ENCODE measurements at places on chromosomes 2 and 18.

GRCh38 chr2:109148117-109148746 is 19.2 kb downstream of the SH3RF3 start:
- DNase-seq: no peak

DNA sequence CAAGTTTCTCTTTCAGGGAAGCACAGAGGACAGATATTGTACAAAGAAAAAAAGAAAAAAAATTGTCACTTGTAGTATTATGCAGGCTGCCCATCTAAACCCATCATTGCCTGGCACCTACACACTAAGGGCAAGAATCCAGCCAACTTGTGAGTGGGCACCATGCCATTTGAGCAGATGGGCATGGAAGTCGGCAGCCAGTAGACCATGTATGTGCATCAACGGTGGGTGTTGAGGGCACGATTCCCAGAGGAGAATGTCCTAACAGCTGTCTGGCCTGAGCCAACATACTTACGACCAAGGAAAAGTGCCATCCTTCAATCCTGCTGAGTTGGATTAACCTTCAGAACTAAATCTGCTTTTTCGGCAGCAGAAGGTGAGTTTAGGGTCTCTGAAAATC is 63.9 kb downstream of the ARHGAP15 start:
- no peak for DNase-seq

DNA sequence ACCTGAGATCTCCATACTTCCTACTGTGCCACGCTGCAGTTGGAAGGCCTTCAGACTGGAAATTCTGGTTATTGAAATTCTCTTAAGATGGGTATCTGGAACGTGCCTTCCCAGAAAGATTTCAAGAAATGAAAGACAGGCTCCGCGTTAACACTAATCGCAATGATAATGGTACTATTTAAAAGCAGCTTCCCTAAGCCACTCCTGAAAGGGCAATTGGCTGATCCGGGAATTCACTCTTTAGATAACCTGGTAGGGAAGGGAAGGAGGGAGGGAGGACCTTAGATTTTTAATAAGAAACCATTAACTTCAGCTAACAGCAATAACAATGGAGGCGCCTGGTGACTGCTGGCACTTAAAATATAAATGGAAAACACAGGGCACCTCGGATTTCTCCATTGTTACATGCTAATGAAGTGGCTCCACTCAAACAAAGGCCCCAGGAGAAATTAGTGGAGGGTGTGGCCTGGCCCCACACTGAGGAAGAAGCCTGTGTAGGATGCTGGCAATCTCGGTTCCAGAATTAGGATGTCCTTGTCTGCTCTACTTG is 22.5 kb upstream of the MTA3 start:
- DNase-seq: no peak

GRCh38 chr2:132875193-132875592 is 205.2 kb upstream of the LYPD1 start:
- DNase-seq: no peak

DNA sequence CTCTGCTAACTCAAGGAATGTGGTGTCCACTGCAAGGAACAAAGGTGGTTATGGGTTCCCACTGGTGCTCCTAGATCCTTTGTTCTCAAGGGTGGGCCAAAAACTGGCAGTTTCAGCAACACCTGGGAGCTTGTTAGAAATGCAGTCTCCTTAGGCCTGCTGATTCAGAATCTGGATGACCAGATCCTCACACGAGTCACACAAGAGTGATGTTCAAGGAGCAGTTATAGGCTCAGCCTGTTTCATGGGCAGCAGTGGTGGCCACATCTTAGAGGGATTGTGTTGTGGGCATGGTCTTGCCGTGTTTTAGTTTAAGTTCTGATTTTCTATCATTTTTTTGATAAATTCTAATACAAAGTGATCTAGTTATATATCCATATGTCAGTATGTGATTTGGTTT is 28.7 kb upstream of the MGAT5 start:
- DNase-seq: no peak

DNA sequence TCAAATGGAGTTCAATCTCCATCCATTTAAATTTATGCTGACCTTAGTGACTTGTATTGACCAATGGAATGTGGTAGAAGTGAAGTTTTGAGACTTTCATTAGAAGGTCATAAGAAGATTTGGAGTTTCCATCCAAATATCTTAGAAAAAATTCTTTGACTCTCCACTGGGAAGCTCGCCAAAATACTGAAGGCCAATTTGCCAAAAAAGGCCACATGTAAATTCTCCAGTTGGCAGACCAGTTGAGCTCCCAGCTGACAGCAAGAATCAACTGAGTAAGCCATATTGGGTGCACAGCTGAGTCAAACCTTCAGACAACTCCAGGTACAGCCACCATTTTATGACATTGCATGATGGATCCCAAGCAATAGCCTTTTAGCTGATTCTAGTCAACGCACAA is 228.3 kb upstream of the SETBP1 start:
- no peak for DNase-seq

DNA sequence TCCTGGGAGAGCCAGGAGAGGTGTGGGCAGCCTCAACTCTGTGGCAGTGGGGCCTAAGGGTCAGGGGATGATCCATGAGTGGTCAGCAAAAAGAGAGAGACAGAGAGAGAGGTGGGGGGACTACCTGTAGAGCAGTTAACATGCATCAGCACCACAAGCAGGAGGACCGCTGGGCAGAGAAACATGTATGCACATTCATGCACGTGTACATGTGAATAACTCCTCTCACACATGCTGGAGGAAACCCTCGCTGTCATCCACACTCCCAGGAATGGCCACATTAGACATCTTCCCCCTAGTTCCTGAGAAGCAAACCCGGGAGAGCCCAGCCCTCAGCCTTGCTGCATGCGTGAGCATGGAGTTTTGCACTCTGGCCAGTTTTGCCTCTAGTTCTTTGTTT is 166.1 kb downstream of the SMAD7 start:
- no peak for DNase-seq
